ENCODE measurements at places on chromosomes 5 and 9.
A peak's percentile ranks its signal among the peaks of the same experiment; 100 is the strongest.

- no peak for DNase-seq
Observed at GRCh38 chr9:73050887-73051550, 98.2 kb upstream of the ALDH1A1 start.

DNA sequence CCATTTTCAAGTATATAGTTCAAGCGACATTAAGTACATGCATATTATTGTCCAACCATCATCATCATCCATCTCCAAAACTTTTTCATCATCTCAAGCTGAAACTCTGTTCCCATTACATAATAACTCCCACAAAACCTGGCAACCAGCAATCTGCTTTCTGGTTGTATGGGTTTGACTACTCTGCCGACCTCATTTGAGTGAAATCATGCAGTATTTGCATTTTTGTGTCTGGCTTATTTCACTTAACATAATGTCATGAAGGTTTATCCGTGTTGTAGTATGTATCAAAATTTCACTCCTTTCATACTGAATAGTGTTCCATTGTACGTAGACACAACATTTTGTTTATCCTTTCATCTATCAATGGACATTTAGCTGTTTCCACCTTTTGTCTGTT is 74.8 kb downstream of the SGCD start:
- no peak for DNase-seq

GRCh38 chr9:83011611-83012010 is 51.3 kb downstream of the RASEF start:
- peak; percentile 5 for DNase-seq

DNA sequence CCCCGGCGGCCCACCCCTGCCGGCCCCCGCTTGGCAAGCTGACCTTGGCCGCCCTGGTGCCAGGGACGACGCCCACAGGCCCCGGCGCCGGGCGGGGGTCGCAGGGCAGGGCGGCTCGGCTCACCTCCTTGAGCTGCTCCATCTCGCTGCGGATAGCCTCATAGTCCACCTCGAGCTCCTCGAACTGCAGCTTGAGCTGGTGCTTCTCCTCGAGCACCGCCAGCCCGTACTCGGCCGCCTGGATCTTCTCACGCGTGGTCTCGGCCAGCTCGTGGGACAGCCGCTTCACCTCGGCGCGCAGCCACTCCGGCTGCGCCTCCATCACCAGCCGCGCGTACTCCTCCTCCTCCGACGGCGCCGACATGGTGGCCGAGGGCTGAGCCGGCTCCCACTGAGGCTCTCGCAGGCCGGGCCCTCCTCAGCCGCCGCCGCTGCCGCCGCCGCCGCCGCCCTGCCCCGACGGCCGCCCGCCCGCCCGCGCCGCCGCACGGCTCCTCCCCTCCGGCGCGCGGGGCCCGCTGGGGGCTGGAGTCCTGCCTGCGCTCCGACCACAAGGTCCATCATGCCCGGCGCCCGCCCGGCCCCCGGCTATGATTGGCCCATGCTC is at the start of gene BICD2:
Gene BICD2 (minus strand): TSS at position 453 of the 607 bp plus-strand sequence. CDS start 89 bp downstream, at position 364.
- DNase-seq: no peak

GRCh38 chr5:122262103-122262502 is 49.9 kb upstream of the SNCAIP start:
- peak; percentile 74 for DNase-seq

- no peak for DNase-seq
Observed at GRCh38 chr9:72256931-72257330, 107.7 kb downstream of the GDA start.

GRCh38 chr9:119588874-119589744 is 219.9 kb upstream of the BRINP1 start:
- no peak for DNase-seq

GRCh38 chr5:73946919-73947602 is 321.1 kb downstream of the ARHGEF28 start:
- no peak for DNase-seq

GRCh38 chr9:69672596-69673310 is 582 bp upstream of the APBA1 start:
- DNase-seq: peak; percentile 92

DNA sequence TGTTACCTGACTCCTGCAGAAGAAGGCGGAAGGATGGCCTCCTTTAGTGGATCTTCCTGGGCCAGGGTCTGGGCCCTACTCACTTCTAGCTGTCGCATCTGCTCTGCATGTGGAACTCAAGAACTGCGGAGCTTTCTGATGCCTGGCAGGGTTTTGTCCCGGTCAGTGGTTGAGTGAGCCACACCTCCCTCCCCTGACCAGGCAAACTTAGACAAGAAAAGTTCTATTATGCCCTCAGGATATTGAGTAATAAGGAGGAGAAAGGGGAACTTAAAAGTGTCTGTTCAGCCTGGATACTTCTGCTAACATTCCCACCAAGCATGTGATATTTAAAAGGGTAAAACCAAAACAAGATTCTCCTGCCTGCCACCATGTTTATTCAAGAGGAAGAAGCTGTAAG is at the start of gene FYB1:
Gene FYB1 (minus strand): TSS at position 127 of the 400 bp plus-strand sequence. CDS start 16,603 bp downstream, outside the sequence.
- DNase-seq: peak; percentile 75

- DNase-seq: peak; percentile 1
Observed at GRCh38 chr5:95331358-95331757, 46.5 kb upstream of the MCTP1 start.

GRCh38 chr9:38226491-38226951 is 157.5 kb upstream of the SHB start:
- peak; percentile 16 for DNase-seq

DNA sequence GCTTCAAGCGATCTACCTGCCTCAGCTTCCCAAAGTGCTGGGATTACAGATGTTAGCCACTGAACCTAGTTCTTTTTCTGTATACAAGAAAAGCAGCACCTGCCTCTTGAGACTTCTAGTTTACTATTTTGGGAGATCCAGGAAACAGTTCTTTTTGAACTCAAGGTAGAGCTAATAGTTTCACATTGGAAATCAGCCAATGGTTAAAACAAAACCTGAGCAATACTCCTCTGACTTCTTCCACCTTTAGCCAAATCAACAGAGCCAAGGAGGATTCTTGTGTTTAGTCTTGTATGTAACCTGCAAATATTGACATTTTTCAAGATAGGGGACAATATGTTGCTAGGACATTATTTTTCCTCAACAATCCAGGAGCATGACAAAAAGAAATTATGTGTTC is 349.4 kb downstream of the SH3GL2 start:
- DNase-seq: no peak

- DNase-seq: peak; percentile 87
Observed at GRCh38 chr9:79353856-79354520, 217.8 kb upstream of the TLE4 start.
